LHCN-M2 (cell line): ENCODE measurements at places on chromosomes 7 and 10. TPM values are rescaled to one million over a fixed set of nuclear protein-coding genes. Genes with fewer than 3 reads are reported as not detected.

DNA sequence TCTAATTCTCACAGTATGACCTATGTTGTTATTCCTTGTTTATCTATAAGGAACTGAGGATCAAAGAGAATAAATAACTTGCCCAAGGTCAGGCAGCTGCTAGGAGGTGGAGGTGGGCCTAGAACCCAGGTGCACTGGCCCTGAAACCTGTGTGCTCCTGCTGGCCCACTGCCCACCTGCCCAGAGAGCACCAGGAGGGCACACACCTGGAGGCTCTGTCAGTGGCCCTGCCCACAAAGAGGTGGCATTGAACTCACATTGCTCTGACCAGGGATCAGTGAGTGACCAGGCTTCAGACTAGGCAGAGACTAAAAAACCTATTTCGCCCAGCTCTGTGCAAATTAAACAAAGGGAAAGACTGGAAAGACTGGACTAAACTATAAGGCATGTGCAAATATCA lies 210.6 kb downstream of the TNS3 start:
- DNase-seq, result no peak

DNA sequence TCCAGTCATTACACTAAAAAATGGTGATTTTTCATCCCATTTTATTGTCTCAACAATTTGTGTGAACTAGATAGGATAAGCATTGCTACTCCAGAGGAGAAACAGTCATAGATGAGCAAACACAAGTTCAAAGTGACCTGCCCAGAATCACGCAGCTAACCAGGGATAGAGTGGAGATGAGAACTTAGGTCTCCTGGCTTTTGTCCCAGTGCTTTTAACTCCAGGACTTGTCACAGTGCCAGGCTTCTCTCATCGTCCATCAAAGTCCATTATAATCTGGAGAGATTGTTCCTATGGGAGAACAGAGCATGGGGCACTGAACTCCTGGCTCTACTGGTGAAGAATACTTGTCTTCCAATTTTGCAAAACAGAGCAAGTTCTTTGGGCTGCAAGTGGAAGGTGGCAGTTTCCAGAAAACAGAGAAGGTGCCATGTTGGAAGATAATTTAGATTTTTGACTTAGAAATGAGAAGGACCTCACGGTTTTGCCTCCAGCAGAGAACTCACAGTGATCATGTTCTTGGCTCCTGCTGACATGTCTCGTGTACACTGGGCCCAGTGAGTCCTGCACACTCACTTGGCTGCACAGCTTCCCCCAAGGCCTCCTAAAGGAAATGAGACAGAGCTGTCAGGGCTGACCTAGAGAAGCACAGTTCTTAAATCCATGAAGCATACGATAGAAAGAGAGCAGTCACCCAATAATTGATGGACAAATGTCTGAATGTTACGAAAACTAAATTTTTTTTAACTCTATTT lies 322.9 kb upstream of the NRP1 start:
- no peak for DNase-seq

DNA sequence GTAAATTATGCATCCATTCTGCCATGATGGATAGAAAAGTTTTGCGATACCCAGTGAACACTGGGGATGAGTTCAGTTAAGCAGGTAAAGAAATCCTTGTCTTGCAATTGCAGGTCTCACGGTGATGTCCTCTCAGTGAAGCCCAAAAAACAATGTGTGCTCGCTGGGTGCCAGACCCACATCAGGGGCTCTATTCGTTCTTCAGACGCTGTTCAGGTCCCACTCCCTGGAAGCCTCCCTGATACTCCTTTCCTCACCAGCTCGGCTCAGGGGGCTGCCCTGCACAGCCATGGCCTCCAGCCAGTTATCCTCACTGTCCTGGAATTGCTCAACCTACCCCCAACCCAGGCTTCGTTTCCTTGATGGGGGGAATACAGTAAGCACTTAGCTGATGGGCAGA lies 323.5 kb downstream of the ADARB2 start:
- DNase-seq, result no peak

- no peak for DNase-seq
Observed at GRCh38 chr10:72285972-72286521, 12.3 kb downstream of the DDIT4 start.

DNA sequence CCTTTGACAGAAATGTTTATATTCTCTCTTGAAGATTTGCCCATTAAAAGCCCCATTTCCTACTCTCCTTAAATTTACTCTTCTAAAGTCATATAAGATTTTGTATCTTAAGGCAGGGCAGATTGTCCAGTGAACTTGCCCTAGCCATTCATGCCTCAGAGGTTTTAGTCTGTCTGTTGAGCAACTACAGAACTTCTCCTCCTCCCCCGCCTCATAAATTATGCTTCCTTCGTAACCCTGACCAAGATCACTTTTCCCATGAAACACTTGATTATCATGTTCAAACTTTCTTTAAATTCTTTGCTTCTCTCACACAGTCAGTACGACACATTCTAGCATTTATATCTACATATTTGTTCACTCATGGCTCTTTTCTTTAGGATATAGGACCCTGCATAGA lies 621.3 kb downstream of the ANKRD7 start:
- DNase-seq, result no peak

GRCh38 chr7:7672545-7673239 lies 32.1 kb downstream of the UMAD1 start:
- no peak for DNase-seq

DNA sequence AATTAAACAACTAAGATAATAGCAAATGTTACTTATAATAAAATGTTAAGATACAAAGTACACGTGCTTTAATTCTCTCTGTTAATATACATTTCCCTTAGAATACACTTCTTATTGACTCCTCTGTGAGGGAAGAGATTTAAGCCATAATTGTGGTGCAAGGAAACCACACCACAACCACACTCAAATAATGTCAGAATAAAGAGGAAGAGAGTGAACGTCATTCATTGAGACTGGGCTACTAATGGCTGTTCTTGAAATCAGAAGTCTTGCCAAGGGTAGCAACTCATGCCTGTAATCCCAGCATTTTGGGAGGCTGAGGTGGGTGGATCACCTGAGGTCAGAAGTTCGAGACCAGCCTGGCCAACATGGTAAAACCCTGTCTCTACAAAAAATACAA lies 10.0 kb downstream of the FAM171A1 start:
- DNase-seq, result no peak

GRCh38 chr10:118564652-118565051 lies 30.8 kb downstream of the PRLHR start:
- DNase-seq, result no peak

DNA sequence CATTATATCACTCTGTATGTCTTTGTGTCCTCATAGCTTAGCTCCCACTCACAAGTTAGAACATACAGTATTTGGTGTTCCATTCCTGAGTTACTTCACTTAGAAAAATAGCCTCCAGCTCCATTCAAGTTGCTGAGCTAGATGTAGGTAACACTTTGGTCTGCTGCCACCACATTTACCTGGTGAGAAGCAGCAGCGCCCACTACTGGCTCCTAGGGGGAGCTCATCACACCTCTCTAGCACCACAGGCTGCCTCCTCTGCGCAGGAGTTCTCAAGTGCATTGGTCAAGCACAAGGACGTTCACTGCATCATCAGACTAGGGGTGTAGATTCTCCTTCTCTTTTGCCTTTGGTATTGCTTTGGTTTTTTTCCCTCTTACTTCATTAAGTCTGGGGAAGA lies 530.9 kb upstream of the AUTS2 start:
- no peak for DNase-seq

DNA sequence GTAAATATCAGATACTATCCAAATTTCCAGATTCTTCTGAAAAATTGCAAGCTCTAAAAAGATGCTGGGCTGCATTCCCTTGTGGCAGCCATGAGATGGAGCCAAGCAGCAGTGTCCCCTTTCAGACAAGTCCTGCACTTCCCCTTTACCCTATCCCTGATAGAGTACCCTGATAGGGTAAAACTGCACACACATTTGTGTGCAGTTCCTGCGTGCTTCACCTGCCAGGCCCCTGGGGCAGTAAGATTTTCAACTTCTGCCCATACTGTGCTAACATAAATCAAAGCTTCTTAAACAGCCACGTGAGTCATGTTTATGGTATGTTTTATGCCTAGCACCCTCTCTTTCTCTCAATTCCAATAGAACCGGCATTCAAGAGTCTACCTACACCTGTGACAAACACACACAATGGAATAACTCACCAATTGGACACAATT lies 52.2 kb downstream of the IFIT5 start:
- peak; percentile 63 for DNase-seq

DNA sequence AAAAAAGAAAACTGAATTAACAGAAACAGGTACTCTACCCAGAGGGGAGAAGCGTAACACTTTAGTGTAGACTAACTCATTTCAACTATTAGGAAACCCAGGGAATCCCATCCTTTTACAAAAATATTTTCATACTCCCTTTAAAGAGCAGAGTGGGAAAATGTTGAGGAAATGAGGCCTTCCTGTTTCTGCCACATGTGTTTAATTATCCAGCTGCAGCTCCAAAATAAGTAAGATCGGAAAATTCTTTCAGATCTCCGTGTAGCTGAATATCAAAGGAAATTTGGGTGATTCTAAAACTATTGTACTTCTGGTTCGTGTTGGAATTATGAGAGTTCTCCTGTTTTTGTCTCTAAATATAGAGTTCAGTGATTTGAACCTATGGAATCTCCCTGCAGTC lies 58.0 kb upstream of the CAV2 start:
- no peak for DNase-seq

DNA sequence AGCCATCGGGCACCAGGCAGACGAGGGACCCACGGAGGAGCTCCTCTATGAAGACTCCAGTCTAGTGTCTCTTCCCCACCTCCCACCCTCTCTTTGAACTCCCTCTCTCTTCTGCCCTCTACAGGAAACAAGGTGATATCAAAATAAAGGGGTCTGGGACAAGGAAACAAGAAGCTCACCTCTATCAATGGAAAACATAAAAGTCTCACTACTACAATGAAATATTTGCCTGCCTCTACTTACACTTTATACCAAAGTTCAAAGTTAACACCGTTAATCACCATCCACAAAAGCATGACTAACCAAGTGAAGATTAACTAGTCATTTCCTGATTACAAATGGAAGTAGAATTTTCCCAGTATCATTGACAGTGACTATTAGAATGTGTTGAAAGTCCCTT lies 82.2 kb downstream of the PARD3 start:
- peak; percentile 60 for DNase-seq

- no peak for DNase-seq
Observed at GRCh38 chr10:2777666-2778355, 289.5 kb upstream of the PFKP start.

DNA sequence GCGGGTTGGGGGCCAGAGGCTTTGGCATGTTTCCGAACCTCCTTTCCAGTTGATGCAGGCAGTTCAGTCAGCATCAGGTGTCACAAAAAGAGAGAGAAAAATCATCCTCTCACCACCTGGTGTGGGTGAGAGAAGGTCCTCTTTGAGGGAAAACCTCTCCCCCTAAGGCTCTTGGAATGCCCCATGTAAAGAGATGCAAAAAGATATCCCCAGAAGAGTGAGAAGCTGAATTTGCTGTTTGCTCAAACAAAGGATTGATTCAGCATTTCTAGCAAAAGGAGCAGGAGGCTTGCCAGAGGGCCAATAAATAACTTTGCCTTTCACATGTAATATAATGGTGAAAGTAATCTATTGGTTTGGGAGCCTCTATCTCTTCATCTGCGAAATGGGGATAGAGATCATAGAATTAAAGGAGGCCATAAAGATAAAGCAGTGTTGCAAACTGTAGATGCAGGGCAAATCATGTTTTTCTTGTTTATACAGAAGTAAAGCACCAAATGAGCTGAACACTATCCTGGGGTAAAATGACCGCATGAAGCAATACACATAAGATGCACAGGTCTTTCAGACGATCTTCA lies 425.9 kb downstream of the LRMDA start:
- DNase-seq, result no peak

DNA sequence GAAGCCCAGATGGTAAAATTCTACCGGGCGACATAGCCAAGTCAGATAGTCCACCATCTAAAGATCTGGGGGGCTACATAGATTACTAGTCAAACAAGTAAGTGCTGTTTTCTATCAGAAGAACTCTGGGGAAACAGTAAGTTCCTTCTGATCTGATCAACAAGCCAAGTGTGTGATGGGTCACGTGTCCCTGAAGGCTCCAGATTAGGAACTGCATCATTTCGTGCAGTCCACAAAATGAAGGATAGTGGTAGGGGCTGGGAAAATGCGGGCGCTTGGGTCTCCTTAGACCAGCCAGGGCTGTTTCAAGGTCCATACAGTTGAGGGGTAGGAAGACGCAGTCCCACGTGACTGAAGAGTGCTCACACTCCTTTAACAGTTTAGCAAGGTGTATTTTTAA lies 1.8 kb upstream of the CHN2 start:
- DNase-seq, result no peak

- no peak for DNase-seq
Observed at GRCh38 chr7:49397750-49398149, 375.7 kb upstream of the VWC2 start.

DNA sequence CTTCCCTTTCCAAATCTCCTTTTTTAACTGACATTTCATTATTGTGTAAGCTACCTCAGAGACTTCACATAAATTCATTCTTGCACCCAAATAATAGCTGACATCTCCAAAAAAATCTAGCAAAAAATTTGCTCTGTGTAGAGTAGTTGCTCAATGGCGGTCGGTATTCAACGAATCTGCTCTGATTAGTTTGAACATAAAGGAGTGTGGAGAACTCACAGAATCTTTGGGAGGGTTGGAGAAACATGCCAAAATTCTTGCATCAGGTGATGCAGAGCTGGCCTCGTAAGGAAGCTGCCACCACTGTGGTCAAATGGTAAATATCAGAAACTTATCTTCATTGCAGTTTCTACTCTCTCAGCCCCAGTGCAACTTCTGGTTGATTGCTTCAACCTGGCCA lies 201.2 kb upstream of the MDFIC start:
- DNase-seq, result no peak

DNA sequence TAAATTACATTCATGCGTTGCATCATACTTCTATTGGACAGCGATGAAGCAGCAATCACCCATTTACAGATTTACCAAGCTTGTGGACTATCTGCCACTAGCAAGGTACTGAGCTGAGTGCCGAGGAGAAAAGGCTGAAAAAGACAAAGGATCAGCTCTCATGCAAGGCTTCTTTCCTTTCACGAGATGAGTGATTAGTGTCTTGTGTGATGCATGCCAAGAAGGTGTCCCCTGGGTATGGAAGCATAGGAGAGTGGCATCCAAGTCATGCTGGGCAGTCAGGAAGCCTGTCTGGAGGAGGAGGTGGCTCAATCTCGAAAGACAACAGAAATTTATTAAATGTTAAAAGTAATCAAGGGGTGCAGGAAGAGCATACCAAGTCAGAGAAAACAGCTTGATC lies 40.9 kb downstream of the ACSM6 start:
- DNase-seq, result peak; percentile 27

- no peak for DNase-seq
Observed at GRCh38 chr7:44698046-44698580, 50.5 kb upstream of the ZMIZ2 start.

GRCh38 chr10:111146025-111146640 lies 69.3 kb downstream of the ADRA2A start:
- DNase-seq, result no peak

- no peak for DNase-seq
Observed at GRCh38 chr7:137009404-137009803, 141.0 kb downstream of the CHRM2 start.

Gene GIMAP5
- not detected in 2 replicates for total RNA-seq

Gene MRLN
- total RNA-seq, result not detected in 2 replicates

Gene RPP38
- total RNA-seq, result 14.3 and 15.1 TPM in 2 replicates

Gene WEE2
- total RNA-seq, result not detected in 2 replicates

Gene ELFN1
- total RNA-seq, result not detected in 2 replicates

Gene SOSTDC1
- total RNA-seq, result not detected in 2 replicates

Gene AKR1E2
- 0.19 TPM in 1 of 2 replicates, not detected in the other for total RNA-seq

Gene MLXIPL
- total RNA-seq, result 0.13 and 0.63 TPM in 2 replicates

Gene ADAP1
- total RNA-seq, result 0.19 and 0.57 TPM in 2 replicates

Gene SFRP4
- total RNA-seq, result 0.32 and 0.46 TPM in 2 replicates
